Common myeloid progenitor, CD34-positive (primary cell): ENCODE measurements at places on chromosomes 6 and 20.

GRCh38 chr6:170212051-170212756 is 78.7 kb downstream of the DLL1 start:
- DNase-seq, result no peak

DNA sequence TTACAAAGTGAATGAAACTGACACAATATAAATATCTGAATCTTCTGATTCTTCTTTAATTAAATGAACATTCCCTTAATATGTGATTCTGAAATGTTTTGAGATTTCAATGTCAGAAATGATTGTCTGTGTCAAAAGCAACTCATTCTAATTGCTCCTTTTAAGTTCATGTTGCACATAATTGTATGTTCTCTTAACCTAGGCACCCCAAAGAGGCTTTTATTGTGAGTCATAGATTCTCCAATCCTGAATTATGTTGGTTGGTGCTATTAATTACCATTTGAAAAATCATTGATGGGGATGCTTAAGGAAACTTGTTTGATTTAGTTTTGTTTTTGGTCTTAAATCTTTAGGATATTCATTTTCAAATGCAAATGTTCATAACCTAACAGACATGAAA is 829.7 kb upstream of the CITED2 start:
- DNase-seq, result no peak

DNA sequence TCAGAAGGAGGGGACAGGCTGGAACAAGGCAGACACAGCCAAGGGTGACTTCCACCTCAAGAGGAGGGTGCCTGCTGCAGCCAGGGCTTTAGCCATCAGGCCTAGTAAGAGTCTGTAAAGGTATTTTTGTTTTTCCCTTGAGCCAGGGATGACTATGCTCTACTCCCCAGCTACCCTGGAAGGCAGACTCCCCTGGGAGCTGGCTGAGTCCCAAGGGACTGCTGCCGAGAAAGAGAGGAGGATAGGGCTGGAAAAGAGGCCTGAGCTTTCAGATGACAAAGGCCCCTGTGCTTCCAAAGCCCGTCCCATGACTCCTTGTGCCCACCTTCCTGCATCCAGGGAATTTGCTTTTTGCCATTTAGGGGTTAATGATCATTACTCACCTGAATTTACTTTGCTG is 14.0 kb upstream of the GSTA4 start:
- no peak for DNase-seq

DNA sequence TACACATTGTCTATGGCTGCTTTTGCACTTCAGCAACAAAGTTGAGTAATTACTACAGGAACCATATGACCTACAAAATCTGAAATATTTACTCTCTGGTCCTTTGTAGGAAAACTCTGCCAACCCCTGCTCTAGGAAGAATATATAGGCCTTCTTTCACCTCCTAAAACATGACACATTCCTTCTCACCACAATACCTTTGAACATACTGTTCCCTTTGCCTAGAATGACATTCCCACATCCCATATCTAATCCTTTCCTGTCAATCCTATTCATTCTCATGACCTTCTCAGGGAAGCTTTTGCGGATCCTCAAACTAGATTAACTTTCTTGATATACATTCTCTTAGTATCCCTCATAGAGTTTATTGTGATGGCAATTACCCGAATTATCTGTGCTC is 18.0 kb upstream of the NCOA6 start:
- no peak for DNase-seq

DNA sequence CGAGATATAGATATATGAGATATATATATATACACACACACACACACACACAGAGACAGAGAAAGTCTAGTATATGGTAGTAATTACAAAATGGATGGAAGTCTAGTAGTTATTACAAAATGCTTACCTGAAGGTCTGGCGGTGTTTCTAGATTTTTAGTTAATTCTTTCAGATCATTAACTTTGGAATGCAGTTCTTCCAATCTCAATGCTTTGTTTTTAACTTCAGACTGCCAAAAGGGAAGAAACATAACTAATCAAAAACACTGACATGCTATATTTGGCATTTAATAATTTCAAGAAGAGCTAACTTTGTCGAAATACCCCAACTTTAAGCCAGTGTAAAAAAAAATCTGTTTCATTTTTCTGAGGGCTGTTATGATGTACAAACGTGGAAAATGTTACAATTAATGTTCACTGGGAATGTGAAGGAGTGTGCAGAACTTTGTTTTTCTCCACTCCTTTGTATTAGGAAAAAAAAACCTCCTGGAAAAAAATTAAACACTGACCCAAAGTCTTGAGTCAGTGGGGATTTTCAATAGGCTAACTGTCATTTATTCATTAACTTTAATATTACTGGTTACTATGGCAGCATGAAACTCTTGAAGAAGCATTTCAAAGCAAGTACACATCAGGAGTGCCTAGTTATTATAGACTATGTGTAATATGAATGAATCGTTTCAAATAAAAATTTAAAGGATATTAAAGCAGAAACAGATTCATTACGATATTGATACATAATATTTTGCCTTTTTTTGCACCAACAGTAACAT is 232.9 kb downstream of the SYNE1 start:
- no peak for DNase-seq

GRCh38 chr6:69783108-69783507 is 13.7 kb downstream of the LMBRD1 start:
- DNase-seq, result no peak

DNA sequence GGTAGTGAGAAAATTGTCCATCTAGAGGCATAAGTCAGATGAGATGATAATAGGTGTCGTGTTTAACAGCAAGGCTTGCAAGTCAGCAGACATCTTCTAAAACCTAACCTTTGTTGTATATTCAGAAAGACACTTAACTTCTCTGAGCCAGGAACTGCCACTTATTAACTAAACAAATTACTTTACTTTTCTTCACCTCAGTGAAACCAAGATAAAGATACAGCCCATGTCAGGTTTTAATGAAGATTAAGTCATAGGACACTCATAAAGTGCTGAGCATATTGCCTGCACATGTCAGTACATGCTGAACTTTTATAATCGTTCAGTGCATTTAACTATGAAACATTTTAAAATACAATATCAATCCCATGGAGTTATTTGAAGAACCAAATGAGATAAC is 286.8 kb downstream of the NKAIN2 start:
- no peak for DNase-seq

GRCh38 chr6:149680503-149680902 is 32.0 kb upstream of the KATNA1 start:
- DNase-seq, result no peak

DNA sequence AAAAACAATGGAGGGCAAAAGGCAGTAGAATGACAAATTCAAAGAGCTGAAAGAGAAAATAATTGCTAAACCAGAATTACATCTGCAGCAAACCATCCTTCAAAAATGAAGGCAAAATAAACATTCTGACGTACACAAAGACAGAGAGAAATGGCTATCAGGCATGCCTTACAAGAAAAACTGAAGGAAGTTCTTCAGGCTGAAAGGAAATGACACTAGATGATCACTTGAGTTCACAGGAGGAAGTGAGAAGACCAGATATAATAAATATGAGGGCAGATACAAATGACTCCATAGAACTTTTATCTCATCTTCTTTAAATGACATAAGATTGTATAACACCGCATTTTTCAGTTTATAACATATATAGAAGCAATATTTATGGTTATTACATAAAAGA is 30.0 kb downstream of the DZANK1 start:
- peak; percentile 15 for DNase-seq

GRCh38 chr6:1062786-1063545 is 248.9 kb upstream of the FOXQ1 start:
- DNase-seq, result no peak

DNA sequence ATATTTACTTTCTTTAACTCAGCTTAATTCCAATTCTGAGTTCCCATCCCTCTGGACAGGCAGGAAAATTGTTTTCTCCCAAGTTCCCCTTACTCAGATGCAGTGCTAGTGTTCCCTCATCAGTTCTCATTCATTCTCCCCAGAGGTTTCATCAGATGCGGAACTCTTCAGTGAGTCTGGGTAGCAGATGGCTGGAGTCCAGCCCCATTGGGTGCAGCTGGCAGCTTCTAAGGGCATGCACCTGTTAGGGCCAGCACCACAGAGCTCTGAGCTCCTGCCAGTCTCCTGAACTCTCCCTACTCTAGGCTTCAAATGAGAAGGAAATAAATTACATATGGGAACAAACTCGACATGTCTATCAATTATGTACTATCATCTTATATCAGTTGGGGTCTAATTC is 76.6 kb downstream of the SOD2 start:
- no peak for DNase-seq

DNA sequence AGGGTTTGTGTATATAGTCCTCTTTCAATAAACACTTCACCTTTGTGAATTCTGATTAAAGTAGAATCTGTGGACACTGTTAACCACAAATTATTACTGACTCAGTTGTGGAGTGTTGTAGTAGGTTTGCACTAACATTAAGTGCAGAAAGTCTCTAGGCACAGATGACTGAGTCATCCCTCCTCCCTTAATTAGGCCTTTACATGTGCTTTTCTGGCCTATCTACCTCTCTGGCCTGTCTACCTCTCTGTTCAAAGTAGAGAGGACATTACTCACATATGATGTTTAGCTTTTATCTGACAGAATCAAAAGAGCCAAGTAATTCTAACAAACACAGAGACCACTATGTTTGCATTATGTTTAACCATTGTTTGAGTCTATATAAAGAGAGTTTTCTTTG is 783.0 kb downstream of the TENT5A start:
- no peak for DNase-seq

DNA sequence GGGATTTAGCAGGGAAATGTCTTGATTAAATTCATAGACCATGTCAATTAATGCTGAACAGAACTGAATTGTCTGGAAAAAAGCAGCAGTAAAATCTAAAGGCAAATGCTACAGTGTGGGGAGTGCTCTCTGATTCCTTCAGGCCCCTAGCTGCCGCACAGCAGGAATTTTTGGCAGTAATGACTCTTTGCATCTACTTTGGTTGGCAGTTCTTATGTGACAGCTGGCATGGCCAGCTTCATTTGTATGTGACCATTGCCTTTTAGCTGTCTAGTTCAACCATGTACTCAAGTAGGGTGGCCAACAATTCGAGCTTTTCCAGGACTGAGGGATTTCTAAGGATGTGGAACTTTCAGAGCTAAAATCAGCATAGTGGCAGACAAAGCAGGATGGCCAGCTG is 499.1 kb upstream of the MAN1A1 start:
- no peak for DNase-seq

DNA sequence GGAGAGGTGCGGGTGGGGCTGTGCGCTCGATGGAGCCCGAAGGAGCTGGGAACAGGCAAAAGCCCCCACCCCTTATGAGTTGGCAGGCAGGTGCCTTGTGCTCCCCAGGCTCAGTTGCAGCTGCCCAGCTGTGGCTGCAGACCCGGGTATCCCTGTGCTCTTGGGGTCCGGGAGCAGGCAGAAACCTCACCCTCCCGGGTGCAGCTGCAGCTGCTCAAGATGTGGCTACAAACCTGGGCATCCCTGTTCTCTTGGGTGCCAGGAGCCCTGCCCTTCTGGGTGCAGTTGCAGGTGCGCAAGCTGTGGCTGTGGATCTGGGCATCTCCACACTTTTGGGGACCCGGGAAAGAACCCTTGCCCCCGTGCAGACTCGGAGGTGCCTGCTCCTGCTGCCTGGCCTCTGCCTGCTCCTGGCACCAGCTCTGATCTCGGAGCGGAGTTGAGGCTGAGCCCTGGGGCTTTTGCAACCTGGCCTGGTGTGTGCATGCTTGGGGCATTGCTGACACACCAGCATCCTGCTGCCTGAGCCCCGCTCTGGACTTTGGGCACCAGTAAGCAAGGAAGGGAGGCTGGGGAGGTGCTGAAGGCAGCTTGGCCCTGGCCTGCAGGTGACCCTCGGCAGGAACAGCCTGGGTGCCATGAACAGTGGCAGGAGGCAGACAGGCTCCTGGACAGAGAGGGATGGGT is 21.6 kb downstream of the OR2J3 start:
- no peak for DNase-seq

DNA sequence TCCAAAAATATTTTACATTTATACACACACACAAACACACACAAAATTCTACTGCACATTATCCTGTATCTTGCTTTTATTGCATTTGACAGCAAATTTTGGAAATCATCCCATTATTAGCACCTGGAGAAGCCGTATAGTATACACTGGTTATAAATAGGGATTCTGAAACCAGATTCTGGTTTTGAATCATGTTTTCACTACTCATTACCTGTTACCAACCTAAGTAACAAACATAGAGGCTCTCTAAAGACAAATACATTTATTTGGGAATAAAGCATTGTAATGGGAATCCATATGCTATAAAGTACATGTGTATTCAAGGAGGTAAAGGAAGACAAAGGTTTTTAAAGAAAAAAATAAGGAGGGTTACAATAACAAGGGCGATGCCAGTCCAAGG is 106.8 kb downstream of the OR2B2 start:
- no peak for DNase-seq

GRCh38 chr6:28212510-28213212 is 12.4 kb upstream of the ZSCAN9 start:
- peak; percentile 51 for DNase-seq
